ENCODE measurements at places on chromosomes 6 and 20.
A peak's percentile ranks its signal among the peaks of the same experiment; 100 is the strongest.

GRCh38 chr6:52373151-52373690 is 11.3 kb downstream of the PAQR8 start:
- no peak for DNase-seq

DNA sequence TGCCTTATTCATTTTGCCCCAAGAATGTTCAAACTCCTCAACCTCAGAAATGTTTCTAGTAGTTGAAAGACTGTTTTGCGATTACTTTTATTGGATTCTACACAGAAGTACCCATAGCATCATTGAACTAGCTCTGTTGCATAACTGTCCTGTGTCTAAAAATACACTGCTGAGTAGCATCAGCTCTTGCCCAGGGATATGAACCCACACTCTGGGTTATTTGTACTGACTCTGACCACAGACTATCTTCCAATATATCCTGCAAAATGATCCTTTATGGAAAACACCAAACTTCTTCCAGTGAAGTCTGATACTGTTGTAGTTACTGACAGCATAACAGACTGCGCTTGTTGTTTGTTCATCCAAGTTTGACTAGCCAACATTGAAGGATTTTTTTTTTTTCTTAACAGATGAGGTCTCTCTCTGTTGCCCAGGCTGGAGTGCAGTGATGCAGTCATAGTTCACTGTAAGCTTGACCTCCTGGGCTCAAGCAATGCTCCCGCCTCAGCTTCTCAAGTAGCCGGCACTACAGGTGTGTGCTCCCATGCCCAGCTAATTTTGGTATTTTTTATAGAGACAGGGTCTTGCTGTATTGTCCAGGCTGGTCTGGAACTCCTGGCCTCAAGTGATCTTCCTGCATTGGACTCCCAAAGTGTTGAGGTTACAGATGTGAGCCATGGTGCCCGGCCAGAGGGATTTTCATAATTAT is 49.9 kb downstream of the TULP4 start:
- DNase-seq, result no peak

DNA sequence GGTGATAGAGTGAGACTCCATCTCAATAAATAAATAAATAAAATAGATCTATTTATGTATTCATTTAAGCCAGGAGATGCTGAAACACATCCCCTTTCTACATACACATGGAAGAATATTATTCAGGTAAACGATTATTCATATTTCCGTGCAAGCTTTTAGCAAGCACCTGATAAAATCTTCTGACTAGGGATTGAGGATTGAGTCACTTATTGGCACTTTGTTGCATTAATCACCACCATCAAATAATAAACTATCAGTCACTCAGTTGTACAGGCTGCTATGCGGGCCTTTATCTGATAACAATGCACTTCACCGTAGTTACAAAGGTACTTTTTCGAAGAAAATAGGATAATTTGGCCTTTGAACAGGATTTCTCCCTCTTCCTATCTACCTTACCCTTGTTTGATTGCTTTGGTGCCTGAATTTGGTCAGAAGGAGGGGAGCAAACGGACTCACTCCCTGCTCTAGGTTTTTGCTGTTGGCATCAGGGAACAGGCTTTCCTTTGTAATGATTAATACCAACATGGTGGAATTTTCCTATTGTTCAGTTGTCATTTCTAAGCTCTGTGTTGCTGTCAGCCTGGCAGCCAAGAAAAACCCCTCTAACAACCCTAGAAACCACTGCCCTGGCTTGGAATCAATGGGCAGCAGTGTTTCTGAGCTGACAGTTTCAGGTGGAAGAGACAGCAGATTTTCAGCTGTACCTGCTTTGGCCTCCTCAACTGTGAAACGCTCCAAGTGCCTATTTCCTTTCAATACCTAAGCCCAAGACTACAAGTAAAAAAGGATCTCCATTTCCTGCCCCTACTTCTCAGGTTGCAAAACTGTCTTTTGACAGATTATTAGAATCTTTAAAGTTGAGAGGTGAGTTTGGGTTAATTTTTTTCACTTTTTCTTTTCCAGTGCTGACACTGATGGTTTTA is 63.0 kb downstream of the MYB start:
- DNase-seq, result no peak

DNA sequence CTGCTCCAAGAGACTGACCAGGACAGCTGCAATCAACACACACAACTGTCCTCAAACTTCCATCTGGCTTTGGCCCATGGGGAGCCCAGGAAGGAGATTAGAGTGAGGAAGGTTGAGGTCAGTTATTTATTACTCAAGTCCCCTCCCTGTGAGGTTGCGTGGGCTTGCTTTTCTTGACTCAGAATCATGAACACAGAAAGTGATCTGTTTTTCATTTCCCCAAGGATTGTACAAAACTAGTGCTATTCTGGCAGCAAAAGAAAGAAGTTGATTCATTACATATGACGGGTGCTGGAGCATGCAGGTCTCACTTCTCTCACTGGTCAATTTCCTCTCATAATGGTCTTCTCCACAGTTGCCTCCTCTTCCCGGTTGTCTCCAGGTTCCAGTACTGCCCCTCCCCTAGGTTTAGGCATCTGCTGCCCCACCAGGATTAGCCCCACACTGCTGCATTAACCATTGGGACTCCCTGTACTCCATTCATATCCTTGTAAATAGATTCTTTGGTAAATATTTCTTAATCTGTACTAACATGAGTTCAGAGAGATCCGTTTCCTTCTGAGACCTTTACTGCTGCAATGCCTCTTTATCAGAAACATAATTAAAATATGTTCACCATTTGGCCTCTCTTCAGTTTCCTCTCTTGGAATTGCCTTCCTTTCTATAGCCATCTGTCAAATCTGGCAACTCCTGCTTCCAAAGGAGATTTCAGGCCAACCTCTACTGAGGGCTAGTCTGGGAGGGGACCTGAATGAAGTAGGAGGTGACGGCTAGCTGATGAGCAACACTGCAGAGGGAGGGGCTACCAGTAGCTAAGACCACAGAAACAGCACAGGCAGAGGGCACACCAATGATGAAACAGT is 888.8 kb downstream of the QKI start:
- no peak for DNase-seq

- DNase-seq, result no peak
Measured at GRCh38 chr6:14190191-14190928, 72.8 kb downstream of the CD83 start.

- DNase-seq, result peak; percentile 71
Measured at GRCh38 chr6:36131511-36132245, 1.4 kb downstream of the MAPK13 start.

DNA sequence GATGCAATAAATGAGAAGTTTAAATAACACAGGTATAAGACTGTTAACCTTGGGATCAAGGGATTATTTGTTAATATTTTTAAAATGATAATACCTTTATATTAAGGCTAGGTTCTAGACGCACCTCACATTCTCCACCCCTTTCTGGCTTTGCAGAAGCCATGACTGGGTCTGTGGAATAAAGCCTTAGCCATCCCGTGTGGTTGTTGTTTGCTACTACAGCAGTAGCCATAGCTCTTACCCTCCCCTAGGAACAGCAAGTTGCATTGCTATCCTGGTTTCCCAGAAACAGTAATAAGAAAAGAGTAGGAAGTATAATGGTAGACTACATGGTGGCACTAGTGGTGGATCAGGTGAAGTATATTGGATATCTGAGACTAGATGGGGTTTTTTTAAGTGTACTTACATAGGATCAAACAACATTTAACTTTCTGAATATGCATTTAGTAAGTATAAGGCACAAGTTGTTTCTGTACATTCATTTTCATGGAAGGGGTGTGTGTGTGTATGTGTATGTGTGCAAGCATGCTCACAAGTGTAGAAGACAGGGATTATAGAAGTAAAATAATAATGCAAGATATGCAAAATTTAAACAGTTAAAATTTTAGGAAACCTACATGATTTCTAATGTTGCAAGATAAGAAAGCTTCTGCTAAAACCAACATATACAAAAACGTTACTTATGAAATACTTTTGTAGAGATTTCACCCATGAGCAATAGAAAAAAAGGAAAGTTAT is 384.2 kb downstream of the PRKN start:
- DNase-seq, result no peak
